Epithelial cell of proximal tubule (primary cell): ENCODE measurements at places on chromosomes 3 and 15. TPM values are rescaled to one million over a fixed set of nuclear protein-coding genes. Genes with fewer than 3 reads are reported as not detected.

DNA sequence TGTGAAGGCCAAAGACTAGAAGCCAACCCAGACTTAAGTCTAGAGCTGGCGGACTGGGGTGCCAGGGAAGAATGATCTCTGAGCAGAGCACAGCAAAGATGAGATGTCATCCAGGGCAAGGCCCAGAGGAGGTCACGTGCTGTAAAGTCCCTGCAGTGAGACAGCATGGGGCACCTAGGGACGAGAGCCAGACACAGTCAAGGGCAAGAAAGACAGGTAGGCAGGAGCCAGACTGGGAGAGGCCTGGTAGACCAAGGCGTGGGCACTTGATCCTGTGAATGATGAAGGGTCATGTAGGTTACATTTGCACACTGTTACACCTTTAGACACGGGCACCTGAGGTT lies 379.7 kb upstream of the PROK2 start:
- DNase-seq = no peak

DNA sequence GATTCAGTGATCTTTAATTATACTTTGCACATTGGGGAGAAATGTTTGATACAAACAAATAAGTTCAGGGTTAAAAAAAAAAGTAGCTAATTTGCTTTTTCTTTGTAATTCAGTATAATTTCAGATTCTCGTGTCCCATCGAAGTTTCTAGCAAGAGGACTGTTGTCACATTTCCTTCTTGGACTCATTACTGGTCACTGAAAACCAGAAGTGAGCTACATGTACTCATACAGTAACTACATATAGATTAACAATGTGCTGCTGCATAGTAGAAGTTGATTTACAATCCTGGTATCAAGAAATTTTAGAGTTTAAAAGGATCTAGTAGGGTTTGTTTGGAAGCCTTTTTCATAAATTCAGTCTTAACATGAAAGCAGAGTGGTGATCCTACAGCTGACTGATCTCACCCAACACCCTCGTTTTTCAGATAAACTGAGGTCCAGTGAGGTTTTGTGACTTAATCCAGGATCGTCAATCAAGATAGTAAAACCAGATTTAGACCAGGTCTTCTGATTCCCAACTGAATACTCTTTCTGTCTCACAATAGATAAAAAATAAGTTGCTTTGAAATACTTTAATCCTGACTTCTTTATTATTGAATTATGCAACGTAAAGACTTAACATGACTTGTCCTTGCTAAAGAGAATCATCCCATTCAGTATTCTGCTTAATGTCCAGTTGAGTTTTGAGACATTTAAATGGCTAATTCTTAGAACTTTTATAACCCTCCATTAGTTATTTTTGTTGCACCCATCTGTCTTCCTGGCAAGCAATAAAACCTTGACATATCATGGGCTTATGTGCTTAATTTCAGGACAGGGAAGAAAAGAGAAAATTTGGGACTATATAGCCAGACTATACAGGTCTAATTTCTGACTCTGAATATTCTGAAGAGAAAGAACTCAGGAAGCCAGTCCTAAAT lies 2.8 kb downstream of the SEC62 start:
- DNase-seq = no peak

DNA sequence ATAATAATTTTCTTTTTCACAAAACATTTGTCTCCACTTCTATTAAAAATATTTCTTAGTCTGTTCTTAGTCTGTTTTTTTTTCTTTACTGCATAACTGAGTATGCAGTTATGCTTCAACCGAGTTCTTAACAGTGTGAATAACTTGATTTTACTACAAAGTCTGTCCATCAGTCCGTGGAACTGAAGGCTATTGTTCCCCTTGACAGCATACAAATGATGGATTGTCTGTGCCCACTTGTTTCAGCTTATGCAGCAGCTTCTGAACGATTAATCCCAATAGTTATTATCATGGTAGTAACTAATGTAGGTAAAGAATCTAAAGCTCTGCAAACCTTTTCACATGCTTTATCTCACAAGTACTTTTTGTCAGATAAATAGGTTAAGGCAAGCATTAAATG lies 150.7 kb downstream of the SSR3 start:
- DNase-seq = no peak

DNA sequence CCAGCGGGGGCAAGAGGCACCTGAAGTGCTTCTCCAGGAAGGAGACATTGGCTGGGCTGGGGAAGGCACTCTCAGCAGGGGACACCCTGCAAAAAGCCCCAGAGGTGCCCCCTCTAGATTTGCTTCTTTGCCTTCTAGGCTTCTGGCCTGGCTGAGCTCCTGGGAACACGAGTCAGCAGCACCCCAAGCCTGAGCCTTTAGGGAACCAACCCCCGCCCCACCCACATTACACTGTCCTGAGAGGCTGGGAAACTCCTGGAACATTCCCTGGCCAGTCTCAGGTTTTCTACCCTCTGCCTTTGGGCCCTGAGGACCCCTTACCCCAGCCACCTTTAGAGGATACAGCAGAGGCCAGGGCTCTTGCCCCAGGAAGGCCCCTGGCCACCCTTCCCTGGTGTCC lies 108.4 kb upstream of the LINGO1 start:
- DNase-seq = no peak

- no peak for DNase-seq
Measured at GRCh38 chr3:134094491-134094890, 64.8 kb upstream of the SLCO2A1 start.

Gene HHATL
- total RNA-seq = not detected in 2 replicates

DNA sequence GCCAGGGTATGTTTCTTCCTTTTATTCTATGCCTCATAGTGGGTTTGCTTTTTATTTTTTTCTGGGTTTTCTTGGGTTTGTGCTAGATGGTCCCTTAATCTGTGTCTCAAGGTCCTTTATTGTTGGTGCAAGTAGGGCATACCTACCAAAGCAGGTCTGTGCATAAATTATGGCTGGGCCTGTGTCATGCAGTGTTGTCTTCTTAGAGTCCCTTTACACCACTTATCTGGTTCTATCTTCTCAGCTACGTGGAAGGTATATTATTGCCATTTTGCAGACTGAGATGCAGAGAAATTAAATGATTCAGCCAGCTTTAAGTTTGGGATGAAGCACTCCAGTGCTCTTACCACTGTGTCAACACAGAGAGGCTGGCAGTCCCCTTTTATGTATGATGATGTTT lies 293.5 kb upstream of the SOX2 start:
- DNase-seq = no peak
